T follicular helper cell (primary cell): ENCODE measurements at places on chromosomes 3 and 15.

- no peak for DNase-seq
These were observed 20.5 kb downstream of the DCLK3 start for GRCh38 chr3:36743826-36744225.

GRCh38 chr3:116552246-116552645 is 107.0 kb upstream of the LSAMP start:
- no peak for DNase-seq

DNA sequence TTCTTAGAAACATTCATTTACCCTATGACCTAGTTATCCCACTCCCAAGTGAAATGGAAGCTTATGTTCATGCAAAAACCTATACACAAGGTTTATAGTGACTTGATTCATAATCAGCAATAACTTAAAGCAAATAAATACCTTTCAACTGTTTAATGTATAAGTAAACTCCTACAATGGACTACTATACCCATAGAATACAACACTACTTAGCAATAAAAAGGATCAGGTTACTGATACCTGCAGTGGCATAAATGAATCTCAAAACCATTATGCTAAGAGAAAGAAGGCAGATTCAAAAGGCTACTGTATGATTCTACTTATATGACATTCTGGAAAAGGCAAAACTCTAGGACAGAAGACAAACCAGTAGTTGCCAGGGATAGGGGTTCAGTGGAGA is 8.3 kb upstream of the POLR2M start:
- no peak for DNase-seq

DNA sequence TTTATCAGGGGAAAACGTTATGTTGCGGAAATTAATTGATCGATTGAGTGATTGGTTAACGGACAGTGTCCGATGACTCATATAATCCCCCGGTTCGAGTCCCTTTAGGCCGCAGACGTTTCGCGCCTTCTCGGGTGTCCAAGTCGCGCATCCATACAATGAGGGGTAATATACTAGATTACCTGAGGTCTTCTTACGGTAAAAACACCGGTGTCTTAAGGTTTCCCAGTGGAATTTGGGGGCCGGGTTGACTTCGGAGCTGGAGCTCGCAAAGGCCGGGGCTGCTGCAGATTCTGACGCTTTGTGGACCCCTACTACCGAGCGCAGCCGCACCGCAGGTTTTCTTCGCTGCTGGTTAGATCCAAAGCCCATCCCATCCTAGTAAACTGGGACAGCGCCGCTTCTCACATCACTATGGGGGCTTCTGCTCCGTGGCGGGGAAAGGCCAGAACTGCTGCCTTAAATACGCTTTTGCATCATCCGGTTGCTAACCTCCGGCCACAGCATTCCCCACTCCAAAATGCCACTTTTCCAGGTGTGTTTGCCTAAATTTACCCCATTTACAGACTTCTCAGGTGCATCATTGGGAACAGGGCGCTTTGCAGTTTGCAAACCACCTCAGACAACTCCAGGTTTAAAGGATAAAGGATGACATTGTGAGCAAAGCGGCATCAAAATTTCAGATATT is 858 bp upstream of the SACM1L start:
- no peak for DNase-seq

- DNase-seq, result no peak
These were observed 146.0 kb upstream of the TNIK start for GRCh38 chr3:171606151-171606751.

- no peak for DNase-seq
These were observed 46.8 kb downstream of the KBTBD8 start for GRCh38 chr3:67044955-67045354.

DNA sequence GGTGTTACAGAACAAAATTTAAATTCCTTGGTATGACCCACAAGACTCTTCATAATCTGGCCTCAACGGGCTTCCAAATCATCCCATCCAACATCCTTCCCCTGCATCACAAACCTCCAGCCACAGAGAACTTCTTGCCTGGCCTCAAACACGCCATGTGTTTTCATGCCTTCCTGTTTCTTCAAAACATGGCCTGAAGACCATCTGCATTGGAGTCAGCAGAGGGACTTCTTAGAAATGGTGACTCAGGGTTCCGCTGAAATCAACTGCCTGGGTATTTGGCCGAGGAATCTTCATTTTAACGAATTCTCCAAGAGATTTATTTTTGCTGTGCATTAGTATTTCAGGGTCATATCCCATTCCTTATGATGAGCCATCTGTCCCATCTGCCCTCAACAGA is 138.1 kb upstream of the RAP2B start:
- no peak for DNase-seq

DNA sequence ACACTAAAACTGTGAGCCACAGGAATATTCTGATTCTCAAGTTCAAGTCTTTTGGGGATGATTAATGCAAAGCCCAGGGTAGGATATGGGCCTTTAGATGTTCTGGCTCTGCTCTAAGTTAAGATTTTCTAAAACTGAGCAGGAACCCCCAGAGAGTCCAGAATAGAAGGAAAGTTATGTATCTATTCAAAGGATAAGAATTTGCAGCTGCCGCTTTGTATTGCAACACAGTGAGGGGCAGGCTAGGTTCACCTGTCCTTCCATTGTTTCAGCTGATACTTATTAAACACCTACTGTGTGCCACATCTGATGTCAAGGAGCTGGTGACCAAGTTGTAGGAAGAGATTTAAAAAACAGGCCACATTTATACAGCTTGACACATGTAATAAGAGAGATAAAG is 290.4 kb downstream of the MAGI1 start:
- no peak for DNase-seq

DNA sequence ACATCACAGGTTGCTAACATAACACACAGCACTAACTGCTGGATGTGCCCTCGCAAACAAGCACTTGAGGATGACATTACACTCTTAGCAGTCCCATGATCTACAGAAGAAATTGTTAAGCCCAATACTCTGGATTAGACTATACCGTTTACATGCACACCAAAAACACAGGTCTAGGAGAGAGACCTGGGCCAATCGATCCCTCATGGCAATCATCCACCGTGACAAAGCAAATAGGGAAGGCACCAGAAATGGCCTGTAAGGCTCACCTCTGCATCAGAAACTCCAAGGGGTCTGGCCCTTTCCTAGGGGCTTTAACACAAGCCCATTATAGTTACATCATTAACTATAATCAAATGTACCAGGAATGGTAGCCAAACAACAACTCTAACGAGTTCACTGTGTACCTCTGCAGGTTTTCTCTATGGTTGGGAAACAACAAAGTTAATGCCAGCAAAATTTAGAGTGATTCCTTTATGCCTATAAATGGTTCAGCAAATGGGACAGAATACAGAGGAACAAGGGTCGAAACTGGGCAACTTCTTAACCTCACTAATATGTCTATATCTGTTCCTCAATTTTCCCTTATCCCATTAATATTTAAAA is 18.5 kb downstream of the TRANK1 start:
- no peak for DNase-seq

GRCh38 chr3:52108302-52109232 is 45.7 kb downstream of the POC1A start:
- no peak for DNase-seq

DNA sequence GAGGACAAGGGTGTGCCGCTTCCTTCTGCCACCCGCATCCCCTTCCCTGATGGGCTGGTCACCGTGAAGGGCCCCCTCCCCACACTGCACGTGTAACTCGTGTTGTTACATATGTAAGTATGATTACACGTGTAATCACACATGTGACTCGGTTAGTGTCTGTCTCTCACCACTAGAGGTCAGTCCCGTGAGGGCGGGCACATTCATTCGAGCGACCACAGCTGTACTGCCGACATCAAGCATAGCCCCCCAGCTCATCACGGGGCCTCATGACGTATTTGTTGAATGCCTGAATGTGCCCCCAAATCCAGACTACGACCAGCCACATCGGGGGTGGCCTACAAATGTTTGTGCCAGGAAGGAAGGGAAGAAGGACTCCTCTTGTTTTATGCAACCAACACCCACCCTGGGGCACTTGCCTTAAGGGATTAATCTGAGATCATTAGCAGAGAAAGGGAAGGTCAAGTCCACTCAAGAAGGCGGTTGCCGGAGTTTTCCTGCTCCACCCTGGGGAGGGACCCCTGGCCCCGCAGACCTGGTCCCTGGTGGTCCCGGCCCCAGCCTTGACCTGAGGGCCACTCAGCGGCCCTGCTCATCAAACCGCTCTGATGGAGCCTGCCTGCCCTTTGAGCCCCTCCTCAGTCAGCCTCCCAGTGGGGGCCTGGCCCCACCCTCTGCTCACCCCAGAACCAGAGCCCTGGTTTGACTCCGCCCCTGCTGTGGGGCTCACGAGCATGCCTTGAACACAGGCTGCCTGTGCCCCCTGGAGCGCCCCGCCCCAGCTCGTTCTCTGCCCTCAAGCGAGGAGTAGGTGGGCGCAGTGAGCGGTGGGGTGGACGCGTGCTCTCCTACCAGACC is 52.8 kb downstream of the RGMA start:
- peak; percentile 21 for DNase-seq
